ENCODE measurements at places on chromosomes 7 and 10. TPM values are rescaled to one million over a fixed set of nuclear protein-coding genes. Genes with fewer than 3 reads are reported as not detected.

The PRKCQ gene
- total RNA-seq, result 2.0 TPM

The ASL gene
- 6.9 TPM for total RNA-seq

The ACBD7 gene
- 10.6 TPM for total RNA-seq

The CACNB2 gene
- total RNA-seq, result 10.6 TPM

The UPK3B gene
- not detected for total RNA-seq

The SLC16A12 gene
- total RNA-seq, result 1.2 TPM

The CDNF gene
- 0.82 TPM for total RNA-seq

The CCM2 gene
- total RNA-seq, result 22.4 TPM

The ADRA2A gene
- total RNA-seq, result 19.6 TPM

The KCND2 gene
- total RNA-seq, result 51.8 TPM

The NKX2-3 gene
- total RNA-seq, result under 0.01 TPM

The VPS41 gene
- 103 TPM for total RNA-seq
